ENCODE measurements at places on chromosomes 13 and 19.

- no peak for DNase-seq
Observed at GRCh38 chr19:48216933-48217332, 38.8 kb downstream of the CARD8 start.

DNA sequence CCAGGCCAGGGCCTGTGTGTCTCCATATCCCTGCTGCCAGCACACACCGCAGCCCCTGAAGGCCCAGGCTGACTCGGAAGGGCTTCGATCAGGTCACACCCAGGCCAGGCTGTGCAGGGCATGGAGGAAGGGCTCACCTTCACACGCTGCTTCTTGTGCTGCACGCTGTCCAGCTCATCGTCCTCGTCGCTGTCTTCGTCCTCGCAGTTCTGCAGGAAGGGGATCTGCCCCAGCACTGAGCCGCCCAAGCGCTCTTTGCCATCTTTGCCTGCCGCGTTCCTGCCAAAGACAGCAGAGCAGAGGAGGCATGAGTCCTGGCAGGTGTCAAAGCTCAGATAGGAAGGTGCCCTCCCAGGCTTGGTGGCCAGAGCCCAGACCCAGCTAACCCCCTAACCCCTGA, 13.7 kb upstream of the PRKD2 start:
- no peak for DNase-seq

- no peak for DNase-seq
Observed at GRCh38 chr19:56601375-56601774, 6.3 kb downstream of the ZNF71 start.

GRCh38 chr19:16216744-16217670, 19.3 kb downstream of the AP1M1 start:
- no peak for DNase-seq

GRCh38 chr19:54462655-54463530, 685 bp downstream of the LENG9 start:
- peak; percentile 45 for DNase-seq

DNA sequence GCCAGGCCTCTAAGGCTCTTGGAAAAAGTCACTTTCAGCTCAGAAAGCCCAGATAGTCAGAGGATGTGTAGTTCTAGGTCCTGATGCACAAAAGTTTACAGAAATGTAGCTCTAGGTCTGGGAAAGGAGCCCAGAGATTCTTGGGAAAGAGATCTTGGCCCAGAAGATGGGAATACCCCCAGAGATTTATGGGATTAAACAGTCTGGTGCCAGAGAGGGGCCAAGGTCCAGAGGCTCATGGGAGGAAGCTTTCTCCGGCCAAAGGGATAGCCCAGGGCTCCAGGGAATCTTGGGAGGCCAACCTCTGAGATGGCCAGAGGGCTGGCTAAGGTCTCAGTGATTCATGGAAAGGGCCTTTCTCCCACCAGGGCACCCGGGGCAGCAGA, 15.2 kb downstream of the BCAT2 start:
- no peak for DNase-seq

- DNase-seq = no peak
Observed at GRCh38 chr13:113969973-113970611, 3.8 kb downstream of the C13orf46 start.

GRCh38 chr13:41460930-41461329, 3.6 kb downstream of the RGCC start:
- DNase-seq = no peak

DNA sequence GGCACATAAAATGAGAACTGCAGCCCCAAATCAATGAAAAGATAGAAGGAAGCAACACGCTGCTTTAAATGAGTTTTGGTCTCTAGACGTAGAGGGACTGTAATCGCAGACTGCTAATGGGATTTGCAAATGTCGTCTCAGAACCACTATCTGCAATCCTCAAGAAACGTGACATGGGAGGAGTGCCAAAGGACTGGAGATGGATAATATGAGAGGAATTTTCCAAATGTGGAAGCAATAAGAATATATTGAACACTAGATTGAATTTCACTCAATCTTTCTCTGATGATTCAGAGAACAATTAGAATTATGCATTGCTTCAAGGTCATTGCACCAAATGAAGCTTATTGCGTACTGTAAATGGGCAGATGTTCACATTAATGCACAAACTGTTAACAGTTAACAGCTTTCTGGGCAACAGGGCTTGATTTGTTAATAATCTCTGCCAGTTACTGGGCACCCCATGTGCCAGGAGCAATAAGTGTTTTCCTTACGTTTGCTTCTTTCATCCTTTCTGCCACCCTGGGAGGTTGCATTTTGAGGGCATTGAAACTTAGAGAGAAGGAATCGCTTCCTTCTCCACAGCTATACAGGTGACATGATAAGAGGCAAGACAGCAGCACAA, 62.8 kb upstream of the WASF3 start:
- no peak for DNase-seq

DNA sequence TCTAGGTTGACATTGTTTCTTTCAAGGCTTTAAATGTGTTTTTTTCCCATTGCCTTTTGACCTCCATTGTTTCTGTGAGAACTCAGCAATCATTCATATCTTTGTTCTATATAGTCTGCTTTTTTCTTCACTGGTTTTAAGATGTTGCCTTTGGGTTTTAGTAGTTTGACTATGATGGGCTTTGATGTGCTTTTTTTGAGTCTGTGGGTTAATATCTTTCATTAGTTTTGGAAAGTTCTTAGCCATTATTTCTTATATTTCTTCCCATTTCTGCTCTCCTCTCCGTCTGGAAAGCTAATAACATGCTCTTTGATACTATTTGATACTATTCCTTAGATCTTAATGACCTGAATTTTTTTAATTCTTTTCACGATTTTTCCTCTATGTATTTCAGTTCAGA, 32.7 kb downstream of the CCDC8 start:
- no peak for DNase-seq

DNA sequence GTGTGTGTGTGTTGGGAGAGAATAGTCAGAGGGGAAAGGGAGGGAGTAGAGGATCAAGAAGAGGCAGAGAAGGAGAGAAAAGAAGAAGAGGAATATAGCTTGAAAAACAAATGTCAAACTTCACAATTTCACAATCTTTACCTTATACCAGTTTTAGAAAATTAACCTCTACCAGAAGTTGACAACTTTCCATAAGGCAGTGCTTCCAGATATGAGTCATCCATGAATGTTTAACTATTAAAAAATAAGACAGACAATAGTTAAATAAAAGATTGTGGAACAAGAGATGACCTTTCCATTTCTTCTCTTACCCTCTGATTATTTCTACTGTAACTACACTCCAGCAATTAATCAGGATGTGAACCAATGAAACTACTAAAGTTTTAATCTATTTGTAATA, 229.4 kb downstream of the ITGBL1 start:
- no peak for DNase-seq

DNA sequence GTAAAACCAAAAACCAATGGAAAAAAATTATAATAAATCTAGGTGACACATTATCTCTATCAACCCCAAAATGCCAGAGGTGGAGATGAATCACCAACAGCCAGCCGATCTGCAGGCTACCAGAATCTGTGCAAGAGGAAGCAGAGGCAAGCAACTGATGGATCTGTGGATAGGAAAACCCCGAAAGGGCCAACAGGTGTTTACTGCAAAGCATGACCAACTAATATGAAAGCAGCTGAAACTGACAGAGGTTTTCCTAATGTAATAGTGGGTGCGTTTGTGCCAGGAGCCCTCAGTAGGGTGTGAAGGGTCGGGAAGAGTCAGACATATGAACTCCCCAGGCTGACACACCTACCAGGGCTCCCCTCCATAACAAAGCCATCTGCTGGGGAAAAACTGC, 554.6 kb downstream of the RFC3 start:
- no peak for DNase-seq

- no peak for DNase-seq
Observed at GRCh38 chr19:29062475-29063435, 150.2 kb downstream of the UQCRFS1 start.

DNA sequence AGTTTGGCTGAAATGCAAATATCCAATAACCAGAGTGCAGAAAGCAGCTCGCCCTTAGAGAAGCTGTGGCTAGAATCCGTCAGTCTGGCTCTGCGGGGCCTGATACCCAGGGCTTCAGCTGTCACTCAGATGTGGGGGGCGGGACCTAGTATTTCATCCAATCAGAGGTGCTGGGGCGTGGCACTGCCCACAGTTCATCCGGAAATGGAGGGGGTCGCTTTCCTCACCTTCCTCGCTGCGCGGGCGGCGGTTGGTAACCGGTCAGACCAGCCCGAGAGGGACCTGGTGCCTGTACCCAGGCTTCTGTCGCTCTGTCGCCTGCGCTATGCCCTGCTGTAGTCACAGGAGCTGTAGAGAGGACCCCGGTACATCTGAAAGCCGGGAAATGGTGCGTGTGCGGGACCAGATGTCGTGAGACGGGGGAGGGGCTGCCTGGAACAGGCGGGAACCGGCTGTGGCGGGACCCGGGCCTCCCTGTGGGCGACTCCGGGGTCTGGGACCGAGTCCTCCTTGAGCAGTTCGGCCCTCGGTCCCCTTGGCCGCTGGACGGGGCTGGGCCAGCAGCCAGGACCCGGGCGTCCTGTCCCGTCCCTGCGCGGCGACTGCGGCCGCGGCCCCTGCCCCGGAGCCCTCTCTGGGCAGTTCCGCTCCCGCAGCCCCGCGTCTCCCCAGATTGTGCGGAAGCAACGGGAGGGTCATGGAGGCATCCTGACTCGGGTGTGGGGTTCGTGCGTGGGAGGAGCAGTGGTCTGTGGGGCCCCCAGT, at the start of gene ZNF700:
Gene ZNF700, plus strand, starts transcription at position 222 of the 765 bp plus-strand sequence. Its CDS starts 104 bp downstream, at position 326.
- DNase-seq = peak; percentile 74

- DNase-seq = no peak
Observed at GRCh38 chr19:12788682-12789097, 2.6 kb upstream of the JUNB start.

GRCh38 chr13:28522871-28523270, 27.9 kb upstream of the FLT1 start:
- no peak for DNase-seq

- DNase-seq = no peak
Observed at GRCh38 chr13:31105020-31105795, 56.5 kb downstream of the HSPH1 start.

- no peak for DNase-seq
Observed at GRCh38 chr13:22936228-22936627, 244.6 kb upstream of the SGCG start.

DNA sequence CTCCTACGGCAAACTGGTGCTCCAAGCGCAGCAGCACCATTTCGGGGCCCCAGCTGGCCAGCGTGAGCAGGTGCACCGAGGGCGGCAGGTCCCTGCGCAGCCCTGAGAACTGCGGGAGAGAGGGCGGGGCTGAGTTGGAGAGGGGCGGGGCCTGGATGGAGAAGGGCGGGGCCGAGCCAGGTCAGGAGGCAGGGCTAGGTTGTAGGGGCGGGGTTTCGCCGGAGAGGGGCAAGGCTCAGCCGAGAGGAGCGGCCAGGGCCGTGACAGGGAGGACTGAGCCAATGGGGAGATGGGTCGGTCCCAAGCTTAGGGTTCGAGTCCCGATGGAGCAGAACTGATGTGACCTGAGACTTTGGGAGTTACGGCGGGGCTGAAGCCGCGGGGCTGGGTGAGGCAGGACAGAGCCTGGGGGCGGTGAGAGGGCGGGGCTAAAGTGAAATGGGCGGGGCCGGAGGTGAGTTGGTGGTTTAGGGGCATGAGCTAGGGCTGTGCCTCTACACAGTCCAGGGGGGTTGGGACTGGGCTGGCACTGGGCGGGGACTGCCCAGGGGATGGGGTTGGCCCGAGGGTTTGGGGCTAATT, 19.0 kb downstream of the MAN2B1 start:
- no peak for DNase-seq

DNA sequence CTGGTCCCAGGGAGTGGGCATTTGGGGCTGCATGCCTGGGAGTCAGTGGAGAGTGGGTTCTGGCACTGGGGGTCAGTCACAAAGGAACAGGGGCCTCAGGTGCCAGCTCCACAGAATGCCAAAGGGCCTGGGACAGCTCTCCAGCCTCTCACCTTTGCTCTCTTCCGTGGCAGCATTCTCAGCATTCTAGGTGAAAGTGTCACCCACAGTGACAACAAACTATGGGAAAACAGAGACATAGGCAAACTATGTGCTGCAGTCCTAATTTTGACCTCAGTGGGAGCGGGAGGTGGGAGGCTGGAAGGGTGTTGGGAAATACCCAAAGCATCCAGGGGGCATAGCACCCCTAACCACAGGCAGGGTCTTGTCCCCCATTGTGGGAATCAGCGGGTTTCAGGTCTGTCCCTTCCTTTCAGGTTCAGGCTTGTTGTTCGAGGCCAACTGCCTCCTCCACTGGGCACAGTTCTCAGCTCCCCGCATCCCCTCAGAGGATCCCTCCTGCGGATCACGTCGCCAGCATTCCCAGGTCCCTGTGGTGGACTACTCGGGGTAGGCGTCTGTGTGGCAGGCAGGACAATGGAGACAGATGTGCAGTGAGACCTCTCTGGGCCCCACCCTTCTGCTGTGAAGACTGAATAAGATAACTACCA, 52.4 kb downstream of the TSHZ3 start:
- no peak for DNase-seq

DNA sequence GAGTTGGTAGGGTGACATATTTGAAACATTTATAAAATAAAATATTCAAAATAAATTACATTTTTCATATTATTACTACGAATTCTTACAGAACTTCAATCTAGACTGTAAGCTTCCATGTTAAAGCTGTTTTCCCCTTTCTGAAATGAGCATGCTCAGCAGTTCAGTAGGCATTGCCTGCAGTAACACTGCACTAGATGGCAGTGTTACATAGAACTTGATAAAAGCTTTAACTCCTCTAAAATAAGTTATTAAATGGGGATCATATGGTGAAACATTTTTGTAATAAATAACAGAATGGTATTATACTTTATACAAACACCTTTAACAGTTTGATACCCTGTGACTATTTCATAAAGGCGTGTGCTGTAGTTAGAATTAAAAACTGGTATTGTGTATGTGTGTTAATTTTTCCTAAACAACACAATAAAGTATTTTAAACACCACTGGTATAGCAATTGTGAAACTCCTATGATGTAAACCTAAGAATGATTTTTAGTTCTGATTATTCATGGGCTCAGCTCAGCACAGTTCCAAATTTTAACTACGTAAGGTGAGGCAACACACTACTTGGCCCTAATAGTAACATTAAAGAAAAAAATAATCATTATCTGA, 11.6 kb upstream of the GPR18 start:
- no peak for DNase-seq

DNA sequence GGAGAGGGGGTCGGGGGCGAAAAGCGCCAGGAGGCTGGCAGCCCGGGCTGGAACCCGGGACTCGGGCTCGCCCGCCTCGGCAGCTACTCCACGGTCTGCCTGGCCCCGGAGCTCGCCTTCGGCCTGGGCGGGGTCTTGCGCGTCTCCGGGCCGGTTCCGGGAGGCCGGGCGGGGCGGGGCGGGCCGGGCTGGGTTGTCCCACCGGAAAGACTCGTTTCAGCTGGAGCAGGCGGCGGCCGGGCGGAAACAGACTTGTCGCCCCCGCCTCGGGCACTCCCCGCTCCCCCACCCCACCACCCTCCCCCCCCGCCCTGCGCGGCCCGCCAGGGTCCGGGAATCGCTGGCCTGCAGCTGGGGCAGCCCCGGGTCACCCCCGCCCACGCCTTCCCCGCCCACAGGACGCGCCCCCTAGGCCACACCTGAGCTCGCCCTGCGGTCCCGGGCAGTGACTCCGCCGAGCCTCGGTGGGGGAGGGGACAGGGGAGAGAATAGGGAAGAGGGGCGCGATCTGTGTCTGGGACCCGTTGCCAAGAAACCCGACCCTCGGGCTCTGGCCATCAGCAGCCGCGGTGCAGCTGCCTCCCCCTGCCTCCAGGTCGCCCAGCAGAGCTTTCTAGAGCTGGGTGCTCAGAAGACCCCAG, 109.4 kb downstream of the KCTD15 start:
- DNase-seq = no peak
